AG04450 (cell line): ENCODE measurements at places on chromosomes 7 and 10. TPM values are rescaled to one million over a fixed set of nuclear protein-coding genes. Genes with fewer than 3 reads are reported as not detected.

SUN3 gene
- not detected in 2 replicates for polyA plus RNA-seq

ZNF804B gene
- not detected in 2 replicates for polyA plus RNA-seq

EGR2 gene
- polyA plus RNA-seq, result 0.57 and 0.61 TPM in 2 replicates

FFAR4 gene
- polyA plus RNA-seq, result not detected in 2 replicates

CPA2 gene
- 0.05 and 0.10 TPM in 2 replicates for polyA plus RNA-seq

SEMA3E gene
- 0.02 and 0.06 TPM in 2 replicates for polyA plus RNA-seq

SFTPA1 gene
- polyA plus RNA-seq, result not detected in 2 replicates

- no peak for DNase-seq
Measured at GRCh38 chr7:66359656-66360211, 154.6 kb downstream of the TPST1 start.

GRCh38 chr7:584122-584465 is 64.4 kb upstream of the PDGFA start:
- DNase-seq, result no peak

DNA sequence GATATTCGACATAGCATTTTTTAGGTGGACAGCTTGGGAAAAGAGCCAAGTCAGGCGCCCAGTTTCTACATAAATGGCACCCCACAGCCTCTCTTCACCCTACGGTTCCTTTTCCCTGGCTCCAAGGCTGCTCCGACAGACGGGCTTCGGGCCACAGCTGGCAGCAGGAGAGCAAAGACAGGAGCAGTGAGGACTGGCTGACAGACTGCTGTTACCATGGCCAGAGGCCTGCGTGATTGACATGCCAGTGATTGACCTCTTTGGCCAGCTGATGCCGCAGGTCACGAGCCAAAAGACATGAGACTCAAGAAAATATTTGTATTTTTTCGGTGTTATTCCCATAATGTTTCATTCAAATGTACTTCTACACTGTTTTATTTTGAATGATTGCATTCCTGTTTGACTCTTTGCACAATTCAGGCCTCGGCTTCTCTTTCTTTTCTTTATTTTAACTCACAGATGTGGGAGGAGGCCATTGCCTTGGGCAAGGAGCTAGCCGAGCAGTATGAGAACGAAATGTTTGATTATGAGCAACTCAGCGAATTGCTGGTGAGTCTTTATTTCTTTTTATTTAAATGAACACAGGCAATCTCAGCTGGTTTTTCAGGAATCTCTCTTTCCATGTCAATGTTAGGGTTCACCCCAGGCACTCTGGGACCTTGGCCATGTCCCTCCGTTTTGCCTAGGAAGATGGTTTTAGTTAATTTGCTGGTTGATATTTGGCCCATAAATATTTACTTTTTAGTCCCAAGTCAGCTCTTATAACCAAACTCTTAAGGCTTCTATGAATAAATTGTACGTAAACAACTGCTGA is 146.3 kb upstream of the NPS start:
- no peak for DNase-seq

DNA sequence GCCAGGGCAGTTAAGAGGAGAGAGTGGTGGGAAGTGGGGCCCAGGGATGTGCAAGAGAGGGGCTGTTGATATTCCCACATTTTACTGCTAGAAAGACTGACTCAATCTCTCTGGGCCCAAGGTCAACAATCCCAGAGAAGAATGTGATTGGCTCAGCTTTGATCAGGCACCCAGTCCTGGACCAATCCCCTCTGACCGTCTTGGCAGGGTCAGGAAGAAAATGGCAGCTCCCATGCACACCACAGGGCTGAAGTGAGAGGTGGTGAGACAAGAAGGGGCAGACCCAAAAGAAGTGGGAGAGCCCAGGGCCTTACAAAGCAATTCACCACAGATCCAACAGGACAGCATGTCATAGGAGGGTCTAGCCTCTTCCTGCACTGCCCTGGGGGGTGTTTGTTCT is 3.3 kb upstream of the C10orf105 start:
- no peak for DNase-seq

DNA sequence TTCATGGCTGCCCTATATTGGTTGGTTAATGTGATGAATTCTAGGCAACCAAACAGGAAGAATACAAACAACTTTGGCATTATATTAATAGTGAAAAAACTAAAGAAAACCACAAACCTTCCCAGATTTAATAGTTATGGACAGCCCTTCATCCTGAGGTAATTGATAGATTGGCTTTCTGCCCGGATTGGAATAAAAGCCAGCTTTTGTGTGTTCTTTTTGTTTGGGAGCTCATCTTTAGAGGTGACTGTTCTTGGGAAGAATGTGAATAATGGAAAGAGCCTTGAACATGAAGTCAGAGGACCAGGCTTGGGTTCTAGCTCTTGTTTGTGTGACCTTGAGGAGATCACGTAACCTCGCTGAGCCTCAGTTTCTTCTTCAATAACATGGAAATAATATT is 92.3 kb downstream of the VTI1A start:
- DNase-seq, result no peak

- no peak for DNase-seq
Measured at GRCh38 chr10:124302951-124303505, 115.7 kb downstream of the OAT start.

- DNase-seq, result no peak
Measured at GRCh38 chr7:125878988-125879387, 949.4 kb upstream of the POT1 start.

DNA sequence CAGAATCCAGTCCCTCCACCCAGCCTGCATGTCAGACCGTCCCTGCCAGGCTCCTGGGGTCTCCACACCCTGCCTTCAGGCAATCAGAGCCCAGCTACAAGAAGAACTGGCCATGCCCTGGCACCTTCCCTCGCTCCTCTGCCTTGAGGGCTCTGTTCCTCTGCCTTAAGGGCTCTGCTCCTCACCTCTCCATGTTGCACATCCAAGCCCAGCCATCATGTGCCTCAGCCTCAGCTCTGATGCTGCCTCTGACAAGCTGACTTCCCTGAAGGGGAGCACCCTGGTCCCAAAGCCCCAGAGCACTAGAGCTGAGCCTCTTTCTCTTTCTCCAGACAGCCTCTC is 50.3 kb upstream of the ANTXRL start:
- DNase-seq, result no peak

- no peak for DNase-seq
Measured at GRCh38 chr10:91762878-91763277, 35.3 kb upstream of the TNKS2 start.

GRCh38 chr7:68014031-68014736 is 1017.6 kb downstream of the TYW1 start:
- no peak for DNase-seq

- DNase-seq, result no peak
Measured at GRCh38 chr7:132433301-132433700, 143.0 kb downstream of the PLXNA4 start.

DNA sequence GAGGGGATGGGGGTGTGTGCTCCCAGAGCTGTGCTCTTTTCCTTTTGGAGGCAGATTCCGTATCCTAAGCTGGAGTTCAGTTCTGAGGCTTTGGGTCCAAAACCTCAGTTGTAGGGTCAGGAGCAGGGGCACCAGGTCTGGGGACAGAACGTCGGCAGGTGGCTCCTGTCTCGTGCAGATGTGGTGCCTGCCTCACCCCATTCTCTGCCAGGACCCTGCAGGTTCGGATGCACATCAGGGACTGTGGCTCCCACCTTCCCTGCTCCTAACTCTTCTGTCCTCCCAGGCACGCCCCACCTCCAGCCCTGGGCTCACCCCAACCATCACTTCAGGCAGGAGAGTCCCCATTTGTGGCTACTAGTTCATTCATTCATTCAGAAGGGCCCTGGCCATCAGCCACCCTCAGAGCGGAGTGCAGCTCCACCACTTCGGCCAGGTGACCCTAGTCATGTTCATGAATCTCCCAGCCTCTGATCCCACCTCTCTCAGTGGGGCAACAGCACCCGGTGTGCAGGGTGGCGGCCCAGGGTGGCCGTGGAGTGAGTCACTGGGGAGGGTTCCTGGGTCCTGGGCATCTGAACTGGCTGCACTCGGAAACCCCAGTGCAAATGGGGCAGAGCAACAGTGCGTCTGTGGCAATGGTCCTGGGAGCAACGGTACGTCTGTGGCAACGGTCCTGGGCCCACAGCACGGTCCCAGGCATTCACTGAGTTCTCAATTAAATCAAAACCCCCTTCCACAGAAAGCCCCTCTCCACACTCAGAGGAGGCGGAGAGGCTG is 100.8 kb upstream of the FAM20C start:
- no peak for DNase-seq

- no peak for DNase-seq
Measured at GRCh38 chr10:59808896-59809643, 55.8 kb upstream of the MRLN start.

- no peak for DNase-seq
Measured at GRCh38 chr7:13952921-13953320, 36.5 kb downstream of the ETV1 start.

DNA sequence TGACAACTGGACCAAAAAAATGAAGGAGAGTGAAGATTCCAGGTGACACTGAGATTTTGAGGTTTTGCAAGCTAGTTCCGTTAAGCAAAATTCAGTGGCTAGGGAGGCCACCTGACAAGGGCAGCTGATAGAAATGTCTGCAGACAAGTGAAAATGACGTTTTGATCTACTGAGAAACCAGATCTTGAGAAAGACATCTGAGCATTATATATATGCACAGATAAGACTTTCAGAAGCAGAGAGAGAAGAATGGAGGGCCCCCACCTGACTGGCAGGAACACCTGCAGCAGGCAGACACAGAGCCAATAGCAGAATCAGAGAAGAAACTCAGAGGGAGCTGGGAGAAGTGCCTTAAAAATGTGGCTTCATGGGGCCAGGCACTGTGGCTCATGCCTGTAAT is 76.1 kb upstream of the LRGUK start:
- no peak for DNase-seq

DNA sequence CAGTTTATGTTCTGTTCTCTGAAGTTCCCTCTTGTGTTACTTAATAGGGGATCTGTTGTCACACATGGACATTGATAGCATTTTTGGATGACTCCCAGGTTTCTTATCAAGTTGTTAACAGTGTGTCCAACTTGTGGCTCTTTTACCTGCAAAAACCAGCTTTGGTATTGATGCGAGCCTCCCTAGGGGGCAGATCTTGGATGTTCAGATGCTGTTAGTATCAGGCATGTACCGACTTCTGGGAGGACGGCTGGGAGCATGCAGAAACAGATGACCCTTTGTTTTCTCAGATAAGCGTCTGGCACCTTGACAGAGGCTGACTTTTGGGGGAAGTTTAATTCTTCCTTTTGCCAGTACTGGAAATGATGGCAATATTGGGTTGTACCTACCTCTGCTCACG is 2.2 kb downstream of the PLPP4 start:
- DNase-seq, result no peak

- peak; percentile 48 for DNase-seq
Measured at GRCh38 chr10:80078448-80079311, at the start of gene TMEM254. Gene TMEM254 (plus strand): TSS chr10:80078665. CDS start chr10:80078700, 35 bp downstream.

DNA sequence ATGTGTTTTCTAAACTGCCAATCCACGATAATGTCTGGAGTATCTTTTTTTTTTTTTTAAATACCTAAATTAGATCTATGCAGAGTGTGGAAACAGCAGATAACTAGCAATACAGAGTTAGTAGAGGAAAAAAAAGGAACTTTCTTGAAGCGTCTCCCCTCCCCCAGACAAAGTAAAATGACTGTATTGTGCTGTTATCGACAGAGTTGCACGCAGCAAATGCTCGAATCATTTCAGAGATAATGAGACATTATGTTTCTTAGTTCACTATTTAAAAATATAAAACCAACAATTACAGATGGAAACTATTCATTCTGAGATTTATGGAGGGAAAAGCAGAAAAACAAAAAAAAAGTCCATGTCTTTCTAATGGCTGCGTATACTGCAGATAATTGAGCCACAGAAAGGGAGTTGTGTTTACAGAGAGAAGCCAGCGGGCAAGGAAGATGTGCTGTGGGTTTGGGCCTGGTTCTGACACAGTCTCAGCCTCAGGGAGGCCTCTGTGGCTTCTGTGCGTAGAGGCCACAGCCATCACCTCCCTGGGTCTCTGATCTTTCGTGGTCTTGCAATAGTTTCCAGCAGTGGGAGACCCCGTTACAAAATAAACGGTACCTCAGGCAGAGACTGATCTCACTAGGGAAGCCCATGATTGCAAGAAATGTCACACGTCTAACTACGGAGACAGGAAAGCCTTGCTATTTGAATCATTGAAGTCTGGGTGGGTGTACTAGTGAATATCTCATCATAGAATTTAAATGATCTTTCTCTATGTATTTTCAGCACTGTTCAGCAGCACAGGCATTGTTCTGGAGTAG is 19.1 kb upstream of the KLF6 start:
- no peak for DNase-seq

DNA sequence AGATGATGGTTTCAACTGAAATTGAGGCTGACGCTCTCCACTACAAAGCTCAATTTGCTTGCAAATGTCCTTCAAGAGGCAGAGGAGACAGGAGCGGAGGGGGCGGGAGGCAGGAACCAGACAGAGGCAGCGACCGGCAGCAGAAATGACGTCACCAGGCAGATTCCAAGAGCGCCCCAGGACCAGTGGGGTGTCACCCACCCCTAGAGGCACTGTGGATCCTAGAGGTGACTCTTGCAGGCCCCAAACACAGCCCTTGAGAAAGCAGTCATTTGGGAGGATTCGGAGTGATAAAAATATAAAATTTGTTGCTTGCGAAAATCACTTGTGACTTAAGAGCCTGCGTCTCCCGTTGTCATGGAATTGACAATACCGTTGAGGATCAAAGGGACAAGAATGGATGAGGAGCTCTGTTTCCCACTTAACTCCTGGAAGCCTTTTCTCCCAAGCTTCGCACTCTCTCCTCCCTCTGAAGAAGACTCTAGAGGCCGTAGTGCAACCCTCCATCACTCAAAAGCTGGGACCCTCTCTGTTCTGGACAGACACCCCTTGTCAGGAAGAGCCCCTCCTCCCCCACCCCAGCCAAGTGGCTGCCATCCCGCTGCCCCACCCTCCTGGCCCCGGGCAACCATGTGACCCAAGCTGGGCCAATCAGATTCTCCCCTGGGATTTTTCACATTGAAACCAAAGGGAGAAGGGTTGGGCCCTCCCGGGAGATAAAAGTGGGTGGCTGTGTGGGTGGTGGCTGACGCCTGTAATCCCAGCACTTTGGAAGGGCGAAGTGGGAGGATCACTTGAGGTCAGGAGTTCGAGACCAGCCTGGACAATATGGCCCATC is 16.3 kb upstream of the SLC29A4 start:
- no peak for DNase-seq

GRCh38 chr7:52447581-52448180 is 587.8 kb upstream of the POM121L12 start:
- DNase-seq, result no peak

- DNase-seq, result no peak
Measured at GRCh38 chr7:96219378-96220130, 102.3 kb downstream of the SLC25A13 start.

DNA sequence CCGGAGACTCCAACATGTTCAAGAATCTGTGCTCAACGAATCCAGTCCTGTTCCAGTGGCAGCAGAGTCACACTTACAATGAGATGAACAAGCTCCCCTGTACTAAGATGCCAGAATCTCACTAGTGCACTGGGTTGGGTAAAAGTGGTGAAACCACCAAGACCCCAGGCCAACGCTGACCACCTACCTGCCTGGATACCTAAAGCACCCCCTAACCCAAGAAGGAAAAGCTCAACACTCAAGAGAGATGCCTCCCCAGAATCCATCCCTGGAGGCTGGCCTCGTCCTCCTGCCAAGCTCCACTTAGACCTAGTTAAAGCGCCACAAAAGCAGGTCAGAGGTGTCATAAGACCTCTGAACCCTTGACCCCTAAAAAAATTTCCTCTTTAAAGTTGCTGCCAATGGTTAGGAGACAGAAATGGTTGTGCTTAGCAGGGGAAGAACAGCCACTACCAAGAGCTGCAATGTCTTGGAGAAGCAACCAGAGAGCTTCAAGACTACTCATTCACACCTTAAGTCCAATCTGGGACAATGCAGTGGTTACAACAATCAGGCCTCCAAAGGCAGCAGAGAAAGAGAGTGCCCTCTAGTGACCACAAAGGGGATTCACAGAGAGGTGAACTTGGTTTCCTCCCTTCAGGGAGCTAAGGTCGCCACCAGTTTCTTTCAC is 94.6 kb upstream of the MACROH2A2 start:
- no peak for DNase-seq

GRCh38 chr7:25832929-25833328 is 319.1 kb upstream of the NFE2L3 start:
- no peak for DNase-seq
